ENCODE measurements at places on chromosomes 7 and 10.

- DNase-seq, result no peak
Measured at GRCh38 chr7:82455295-82455694, 11.7 kb upstream of the CACNA2D1 start.

DNA sequence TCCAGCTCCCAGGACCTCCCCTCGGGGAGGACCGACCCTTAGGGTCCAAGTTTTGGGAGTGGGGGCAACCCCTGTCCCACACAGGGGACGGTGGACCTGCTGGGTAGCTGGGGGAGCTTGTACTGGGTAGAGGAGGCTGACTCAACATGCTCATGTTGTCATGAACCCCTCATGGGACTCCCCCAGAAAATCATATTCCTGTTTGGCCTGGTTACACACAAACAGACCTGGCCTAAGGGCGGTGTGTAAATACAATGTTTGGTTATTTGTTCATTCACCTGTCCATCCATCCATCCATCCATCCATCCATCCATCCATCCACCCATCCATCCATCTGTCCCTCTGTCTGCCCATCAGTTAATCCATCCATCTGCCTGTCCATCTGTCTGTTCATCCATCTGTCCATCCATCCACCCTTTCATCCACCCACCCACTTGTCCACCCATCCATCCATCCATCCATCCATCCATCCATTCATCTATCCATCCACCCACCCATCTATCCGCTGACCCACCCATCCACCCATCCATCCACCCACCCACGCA is 92.9 kb downstream of the DNAJB6 start:
- DNase-seq, result no peak

- no peak for DNase-seq
Measured at GRCh38 chr10:113153493-113154102, 203.6 kb downstream of the TCF7L2 start.

- no peak for DNase-seq
Measured at GRCh38 chr10:19817231-19817933, 1.1 kb downstream of the PLXDC2 start.

DNA sequence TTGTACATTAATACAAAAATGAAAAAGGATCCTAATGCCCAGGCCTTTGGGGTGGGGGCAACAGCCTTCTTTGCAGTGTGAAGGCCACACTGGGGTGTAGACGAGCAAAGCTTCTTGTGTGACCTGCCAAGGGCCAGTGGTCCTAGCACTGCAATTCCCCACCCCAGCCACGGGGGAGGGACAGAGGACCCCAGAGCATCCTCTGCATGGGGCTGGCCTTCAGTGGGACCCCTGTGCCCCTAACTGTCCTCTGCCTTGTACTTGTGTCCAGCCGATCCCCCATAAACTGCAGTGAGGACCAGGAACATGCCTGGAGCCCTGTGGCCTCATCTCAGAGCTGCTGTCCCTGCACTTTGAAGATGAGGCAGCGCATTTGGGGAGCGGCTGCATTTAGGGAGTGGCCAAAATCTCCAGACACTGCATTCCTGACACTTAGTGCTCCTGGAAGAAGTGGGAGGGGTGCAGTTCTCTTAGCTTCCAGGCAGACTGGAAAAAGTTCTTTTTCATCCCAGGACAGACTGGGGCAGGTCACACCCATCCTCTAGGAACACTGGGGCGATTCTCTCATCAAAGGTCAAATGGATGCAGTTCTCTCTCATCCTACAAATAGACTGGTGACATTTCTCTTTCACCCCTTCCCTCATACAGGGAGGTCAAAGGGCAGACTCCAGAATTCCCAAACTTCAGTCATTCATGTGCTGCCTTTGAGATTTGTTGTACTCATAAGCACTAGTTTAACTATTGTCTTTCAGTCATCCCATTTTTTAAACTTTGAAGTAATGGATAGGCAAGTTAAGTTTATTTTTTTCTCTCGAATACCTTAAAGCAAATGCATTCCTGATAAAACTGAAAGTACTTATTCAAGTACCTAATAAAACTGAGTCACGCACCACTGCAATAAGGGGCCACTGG is 922 bp upstream of the MYO1G start:
- no peak for DNase-seq
